ENCODE measurements at places on chromosomes 16 and 17.
A peak's percentile ranks its signal among the peaks of the same experiment; 100 is the strongest.

DNA sequence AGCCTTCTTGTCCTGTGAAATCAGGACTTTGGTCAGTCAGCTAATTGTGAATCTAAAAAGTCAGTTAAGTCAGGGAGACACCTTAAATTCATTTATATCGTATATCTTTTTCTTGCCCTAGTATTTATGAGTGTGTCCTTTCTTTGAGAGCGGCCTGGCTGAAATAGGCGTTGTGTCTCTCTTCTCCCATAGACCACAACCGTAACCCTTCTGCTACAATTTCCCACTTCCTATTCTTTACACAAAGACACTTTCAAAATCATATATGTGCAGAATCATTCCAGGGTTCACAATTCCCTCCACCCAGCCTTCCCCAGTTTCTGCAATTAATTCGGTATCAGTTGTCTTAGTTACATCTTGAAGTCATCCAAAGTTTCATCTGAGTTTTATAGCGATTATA lies 14.0 kb upstream of the COTL1 start:
- no peak for DNase-seq

DNA sequence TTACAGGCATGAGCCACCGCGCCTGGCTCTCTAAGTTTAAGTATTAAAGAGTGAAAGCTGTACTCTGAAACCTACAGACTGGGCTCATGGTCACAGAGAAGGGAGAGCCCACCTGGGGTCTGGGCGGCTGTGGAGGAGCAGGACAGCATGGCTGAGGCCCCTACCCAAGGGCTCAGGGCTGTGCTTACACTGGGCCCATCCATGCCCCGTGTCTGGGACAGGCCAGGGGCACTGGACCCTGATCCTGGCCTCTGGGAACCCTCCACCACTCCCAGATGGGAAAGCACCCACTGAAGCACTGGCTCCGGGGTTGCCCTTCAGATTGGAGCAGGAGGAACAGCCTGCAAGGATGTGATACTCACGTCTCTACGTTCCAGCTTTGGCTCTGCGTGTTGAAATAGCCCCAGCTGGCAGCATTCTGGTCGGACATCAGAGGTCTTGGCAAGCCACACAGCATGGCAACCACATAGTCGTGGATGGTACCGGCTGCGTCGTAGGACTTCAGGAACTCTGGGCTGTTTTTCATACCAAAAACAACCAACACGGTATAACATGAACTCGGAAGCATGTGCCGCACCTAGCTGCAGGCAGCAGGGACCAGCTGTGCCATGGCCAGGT lies 13.0 kb downstream of the SHPK start:
- no peak for DNase-seq

DNA sequence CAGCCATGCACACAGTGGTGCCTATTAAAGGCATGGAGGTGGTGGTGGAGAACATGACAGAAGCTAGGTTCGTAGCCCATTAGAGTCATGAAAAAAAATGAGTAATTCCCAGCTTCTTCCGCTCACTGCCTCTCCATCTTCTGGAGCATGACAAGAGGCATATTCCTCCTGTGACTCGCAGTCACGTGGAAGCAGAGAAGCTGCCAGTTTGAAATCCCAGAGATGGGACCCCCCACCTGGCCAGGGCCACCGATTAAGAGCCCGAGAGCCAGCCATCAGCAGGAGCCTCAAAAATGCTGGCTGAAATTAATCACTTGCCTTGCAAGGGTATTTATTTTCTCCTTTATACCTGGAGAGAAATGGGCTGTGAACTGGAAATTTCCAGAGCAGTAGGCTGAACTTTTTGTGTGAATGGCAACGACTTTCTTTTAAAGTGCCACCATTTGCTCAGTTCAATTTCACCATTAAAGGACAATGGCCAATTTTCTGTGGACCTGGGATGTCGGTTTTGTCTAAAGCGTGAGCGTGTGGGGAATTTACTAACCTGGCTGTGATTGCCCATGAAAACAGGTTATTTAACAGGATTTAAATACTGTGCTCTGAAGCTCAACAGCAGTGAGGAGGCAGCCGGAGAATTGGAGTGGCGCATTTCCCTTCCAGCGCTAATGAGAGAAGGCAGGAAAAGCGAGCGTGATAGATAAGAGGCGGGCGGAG lies 189.7 kb upstream of the SDK2 start:
- DNase-seq = peak; percentile 41

- no peak for DNase-seq
These were observed 791.3 kb upstream of the SOX9 start for GRCh38 chr17:71329310-71330098.

GRCh38 chr17:1498869-1499268 lies 6.4 kb upstream of the MYO1C start:
- DNase-seq = peak; percentile 30

DNA sequence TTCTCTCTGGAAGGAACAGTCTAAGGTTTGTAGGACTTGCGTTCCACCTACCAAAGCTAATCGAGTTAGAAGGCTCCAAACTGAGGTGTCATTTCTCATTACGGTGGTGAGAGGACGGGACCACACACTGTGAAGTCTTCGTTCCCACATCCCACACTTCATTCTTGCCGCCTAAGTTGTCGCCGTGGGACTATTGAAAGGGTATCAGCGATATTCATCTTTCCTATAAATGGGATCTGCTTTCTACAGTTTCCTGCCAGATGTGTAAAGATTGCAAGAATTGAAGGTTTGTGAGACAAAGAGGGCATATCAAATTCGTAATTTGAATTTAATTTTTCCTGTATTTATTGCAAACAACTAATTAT lies 608 bp upstream of the TRIM37 start:
- no peak for DNase-seq

- DNase-seq = peak; percentile 80
These were observed 27.0 kb upstream of the DHX8 start for GRCh38 chr17:43456661-43457361.

- no peak for DNase-seq
These were observed 78.8 kb upstream of the ANKFN1 start for GRCh38 chr17:56074361-56074890.

DNA sequence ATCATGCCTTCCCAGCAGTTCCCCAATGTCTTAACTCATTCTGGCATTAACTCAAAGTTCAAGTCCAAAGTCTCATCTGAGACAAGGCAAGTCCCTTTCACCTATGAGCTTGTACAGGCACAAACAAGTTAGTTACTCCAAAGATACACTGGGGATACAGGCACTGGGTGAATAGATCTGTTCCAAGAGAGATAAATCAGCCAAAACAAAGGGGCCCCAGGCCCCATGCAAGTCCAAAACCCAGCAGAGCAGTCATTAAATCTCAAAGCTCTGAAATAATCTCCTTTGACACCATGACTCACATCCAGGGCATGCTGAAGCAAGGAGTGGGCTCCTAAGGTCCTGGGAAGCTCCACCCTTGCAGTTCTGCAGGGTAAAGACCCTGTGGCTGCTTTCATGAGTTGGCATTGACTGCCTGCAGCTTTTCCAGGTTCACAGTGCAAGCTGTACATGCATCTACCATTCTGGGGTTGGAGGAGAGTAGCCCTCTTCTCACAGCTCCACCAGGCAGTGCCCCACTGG lies 332.2 kb upstream of the KIF2B start:
- no peak for DNase-seq

DNA sequence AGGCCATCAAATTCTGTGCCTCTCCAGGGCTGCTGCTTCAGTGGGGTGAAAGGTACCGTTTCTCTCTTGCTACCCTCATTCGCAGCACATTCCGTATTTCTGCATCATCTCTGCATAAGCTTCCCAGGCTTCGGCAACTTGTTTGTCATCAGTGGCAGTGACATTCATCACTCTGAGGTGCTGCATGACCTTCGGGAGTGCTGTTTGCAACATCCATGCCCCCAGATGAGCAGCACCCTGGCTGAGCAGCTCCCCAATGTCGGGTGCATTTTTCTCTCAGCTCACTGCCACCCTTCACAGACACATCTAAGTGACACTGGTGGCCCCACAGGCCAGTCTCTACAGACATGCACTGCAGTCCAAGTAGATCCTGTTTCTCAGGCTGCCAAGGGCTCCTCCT lies 3.8 kb downstream of the CREBBP start:
- peak; percentile 76 for DNase-seq

DNA sequence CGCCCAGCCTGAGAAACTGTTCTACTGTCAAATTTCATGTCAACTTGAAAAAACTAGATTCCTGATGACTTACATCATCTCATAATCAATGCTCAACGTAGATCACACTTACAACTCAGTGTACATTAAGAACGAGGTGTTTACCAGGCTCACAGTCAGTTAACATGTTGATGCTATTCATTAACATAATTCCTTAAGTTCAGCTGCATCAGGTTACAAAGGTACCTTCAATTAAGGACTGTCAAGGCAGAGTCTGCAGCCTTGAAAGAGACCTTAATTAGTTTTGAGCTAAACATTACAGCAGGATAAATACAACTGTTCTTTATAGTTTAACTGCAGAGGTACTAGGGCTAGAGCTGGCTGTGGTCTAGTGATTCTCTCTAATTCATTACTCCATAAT lies 1.9 kb downstream of the GNA13 start:
- no peak for DNase-seq

DNA sequence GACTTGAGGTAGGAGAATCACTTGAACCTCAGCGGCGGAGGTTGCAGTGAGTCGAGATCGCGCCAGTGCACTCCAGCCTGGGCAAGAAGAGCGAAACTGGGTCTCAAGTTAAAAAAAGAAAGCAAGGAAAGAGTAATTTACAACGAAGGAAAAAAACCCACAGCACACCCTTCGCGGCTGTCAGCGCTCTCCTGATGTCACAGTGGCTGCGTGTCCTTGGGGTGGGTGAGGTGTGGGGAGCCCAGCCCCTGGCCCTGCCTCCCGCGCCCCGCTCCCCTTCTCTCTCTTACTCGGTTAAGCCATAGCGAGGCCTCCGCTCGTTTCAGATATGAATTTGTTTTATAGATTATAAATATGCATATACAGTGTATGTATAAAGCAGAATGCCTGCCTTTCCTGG lies 740 bp upstream of the JPT2 start:
- DNase-seq = no peak

DNA sequence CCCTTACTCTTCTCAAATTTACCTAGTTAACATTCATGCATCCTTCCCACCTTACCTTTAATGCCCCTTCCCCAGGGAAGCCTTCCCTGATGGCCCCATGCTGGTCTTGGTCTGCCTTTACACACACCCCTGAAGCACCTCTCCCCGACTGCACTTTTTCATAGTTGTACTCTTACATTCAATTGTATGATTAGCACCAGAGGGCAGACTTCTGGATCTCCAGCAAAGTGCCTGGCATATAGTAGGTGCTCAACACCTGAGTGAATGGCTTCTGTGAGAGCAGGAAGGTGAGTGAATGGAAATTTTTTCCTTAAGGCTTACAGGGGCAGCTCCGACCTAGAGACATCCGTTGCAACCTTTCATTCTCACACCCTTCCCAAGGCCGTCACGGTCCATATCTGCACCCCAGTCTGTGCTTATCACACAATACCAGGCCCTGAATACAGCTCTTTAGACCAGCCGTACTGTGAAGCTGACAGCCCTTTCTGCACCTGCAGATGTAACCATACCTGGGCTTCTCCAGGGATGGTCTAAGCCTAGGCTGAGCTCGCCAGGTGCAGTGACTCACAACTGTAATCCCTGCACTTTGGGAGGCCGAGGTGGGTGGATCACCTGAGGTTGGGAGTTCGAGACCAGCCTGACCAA lies 4.4 kb downstream of the PGAP3 start:
- no peak for DNase-seq

DNA sequence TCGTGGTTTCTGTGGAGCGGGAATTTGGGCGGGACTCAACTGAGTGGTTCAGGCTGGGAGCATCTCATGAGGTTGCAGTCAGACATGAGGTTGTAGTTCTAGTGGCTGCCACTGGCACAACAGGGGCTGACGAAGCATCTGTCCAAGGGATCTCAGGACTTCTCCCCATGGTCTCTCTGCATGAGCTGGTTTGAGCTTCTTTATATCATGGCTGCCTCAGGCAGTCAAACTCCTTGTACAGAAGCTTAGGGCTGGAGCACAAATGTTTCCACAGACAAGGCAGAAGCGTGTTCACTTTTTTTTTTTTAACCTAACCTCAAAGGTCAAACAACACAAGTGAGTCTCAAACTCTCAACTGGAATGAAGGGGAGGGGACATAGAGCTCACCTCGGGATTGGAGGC lies 243.3 kb downstream of the MSI2 start:
- DNase-seq = no peak

DNA sequence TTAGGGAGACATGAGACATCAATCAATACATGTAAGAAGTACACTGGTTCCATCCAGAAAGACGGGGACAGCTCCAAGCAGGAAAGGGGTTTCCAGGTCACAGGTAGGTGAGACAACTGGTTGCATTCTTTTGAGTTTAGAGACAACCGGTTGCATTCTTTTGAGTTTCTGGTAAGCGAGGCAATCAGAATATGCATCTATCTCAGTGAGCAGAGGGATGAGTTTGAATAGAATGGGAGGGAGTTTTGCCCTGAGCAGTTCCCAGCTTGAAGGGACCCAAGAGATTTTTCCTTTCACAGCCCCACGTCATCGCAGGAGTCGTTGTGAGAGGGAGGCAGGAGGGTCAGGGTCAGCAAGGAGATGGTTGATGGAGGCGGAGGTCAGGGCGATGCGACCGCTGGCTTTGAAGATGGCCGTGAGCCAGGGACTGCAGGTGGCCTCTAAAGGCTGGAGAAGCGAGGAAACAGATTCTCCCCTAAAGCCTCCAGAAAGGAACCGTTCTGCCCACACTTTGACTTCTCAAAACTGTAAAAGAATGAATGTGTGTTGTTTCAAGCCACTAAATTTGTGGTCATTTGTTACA lies 36.5 kb downstream of the IRF8 start:
- no peak for DNase-seq

GRCh38 chr17:7404737-7405349 lies 946 bp upstream of the TMEM256 start:
- peak; percentile 21 for DNase-seq

- DNase-seq = no peak
These were observed 39.9 kb downstream of the BAIAP2 start for GRCh38 chr17:81074875-81075274.

DNA sequence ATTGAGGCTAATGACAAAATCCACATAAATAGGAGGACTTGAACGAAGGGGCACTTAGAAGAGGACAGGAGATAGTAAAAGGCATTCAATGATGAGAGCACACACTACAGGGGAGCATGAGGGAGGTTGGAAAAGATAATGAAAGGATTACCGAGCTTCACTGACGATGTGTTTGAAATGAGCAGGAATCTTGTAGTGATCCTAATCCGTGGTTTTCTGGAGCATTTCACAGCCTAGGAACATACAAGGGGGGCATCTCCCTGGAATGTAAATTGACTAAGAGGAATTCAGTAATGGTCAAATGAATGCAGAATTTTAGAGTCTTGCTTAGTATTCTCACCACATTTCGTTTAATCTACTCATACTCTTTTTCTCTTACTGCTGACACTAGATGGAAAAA lies 5.2 kb downstream of the ATMIN start:
- DNase-seq = no peak

- no peak for DNase-seq
These were observed 15.4 kb downstream of the CYBC1 start for GRCh38 chr17:82435103-82435502.

GRCh38 chr17:42347198-42347597 lies 41.0 kb downstream of the STAT3 start:
- peak; percentile 90 for DNase-seq

- no peak for DNase-seq
These were observed 408.6 kb downstream of the HAPSTR1 start for GRCh38 chr16:9499941-9500593.

- peak; percentile 34 for DNase-seq
These were observed 51.7 kb downstream of the GRIN2A start for GRCh38 chr16:10130538-10130937.
